ENCODE measurements at places on chromosomes 1 and 21.

GRCh38 chr21:36113647-36114428 is 21.0 kb upstream of the CBR3 start:
- no peak for DNase-seq

GRCh38 chr21:35578831-35579471 is 481.4 kb downstream of the SETD4 start:
- DNase-seq = no peak

DNA sequence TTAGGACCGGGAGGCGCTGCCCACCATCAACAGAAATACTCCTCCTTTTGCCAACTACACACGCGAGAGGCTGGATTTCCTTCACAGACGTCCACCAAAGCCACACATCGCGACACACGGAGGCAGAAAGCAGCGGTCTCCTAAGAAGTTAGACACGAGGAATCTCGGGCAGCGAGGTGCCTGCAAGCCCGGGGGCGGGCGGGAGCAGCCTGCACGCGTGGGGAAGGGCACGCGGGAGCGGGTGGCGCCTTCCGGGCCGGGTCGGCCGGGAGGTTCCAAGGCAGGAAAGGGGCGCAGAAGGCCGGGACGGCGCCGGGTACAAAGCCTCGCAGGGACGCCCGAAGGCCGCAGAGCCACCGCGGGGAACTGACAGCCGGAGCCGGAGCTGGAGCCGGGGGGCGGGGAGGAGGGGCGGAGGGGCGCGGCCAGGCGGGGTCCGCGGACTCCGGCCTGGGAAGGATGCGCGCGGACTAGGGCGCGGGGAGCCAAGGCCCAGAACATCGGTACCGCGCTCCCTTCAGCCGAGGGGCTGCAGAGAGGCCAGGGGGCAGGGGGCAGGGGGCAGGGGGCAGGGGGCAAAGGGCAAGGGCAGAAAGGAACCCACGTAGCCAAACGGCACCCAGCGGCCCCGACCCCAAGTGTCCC is 722 bp downstream of the NPHP4 start:
- peak; percentile 60 for DNase-seq

- no peak for DNase-seq
These were observed 8.3 kb downstream of the ELF3 start for GRCh38 chr1:202018468-202019234.

DNA sequence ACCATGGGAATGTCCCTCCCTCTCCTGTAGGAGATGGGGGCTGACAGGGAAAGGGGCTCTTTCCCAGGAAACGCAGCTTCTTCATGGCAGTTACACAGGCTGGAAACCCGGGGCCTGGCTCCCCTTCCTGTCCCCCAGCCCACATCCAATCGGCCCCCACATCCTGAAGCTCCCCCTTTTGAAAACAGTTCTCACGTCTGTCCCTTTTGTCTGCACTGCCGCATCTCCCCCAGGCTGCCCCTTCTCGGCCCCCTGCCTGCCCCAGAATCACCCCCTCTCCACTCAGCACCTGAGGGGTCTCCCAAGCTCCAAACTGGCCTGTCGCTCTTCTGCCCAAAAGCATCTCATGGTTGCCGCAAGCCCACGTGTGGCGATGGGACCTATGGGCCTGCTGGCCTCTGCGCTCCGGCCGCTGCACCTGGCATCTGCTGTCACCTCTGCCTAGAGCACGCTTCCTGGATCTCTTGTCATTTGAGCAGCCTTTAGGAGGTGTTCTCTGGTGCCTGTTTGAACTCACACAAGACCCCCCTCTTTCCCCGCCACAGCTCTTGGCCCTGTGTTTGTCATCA is 867 bp downstream of the SLC1A7 start:
- no peak for DNase-seq

DNA sequence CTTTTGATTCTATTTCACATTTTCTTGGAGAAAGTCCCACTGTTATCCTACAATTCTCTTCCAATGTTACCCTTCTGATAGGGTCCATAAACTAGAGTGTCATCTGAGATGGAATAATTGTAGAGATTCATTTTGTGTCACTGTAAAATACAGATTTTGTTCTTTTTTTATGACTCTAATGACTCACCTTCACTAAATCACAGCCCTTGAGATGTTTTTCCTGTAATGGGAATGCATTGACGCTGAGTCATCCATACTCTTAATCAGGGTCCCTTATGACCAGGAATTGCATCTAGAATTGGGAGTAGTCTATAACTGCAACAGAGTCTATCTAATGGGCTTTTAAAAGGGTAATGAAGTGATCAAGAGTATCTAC is 315.5 kb downstream of the TGFB2 start:
- DNase-seq = no peak

- no peak for DNase-seq
These were observed 27.6 kb downstream of the IPP start for GRCh38 chr1:45722809-45723208.

DNA sequence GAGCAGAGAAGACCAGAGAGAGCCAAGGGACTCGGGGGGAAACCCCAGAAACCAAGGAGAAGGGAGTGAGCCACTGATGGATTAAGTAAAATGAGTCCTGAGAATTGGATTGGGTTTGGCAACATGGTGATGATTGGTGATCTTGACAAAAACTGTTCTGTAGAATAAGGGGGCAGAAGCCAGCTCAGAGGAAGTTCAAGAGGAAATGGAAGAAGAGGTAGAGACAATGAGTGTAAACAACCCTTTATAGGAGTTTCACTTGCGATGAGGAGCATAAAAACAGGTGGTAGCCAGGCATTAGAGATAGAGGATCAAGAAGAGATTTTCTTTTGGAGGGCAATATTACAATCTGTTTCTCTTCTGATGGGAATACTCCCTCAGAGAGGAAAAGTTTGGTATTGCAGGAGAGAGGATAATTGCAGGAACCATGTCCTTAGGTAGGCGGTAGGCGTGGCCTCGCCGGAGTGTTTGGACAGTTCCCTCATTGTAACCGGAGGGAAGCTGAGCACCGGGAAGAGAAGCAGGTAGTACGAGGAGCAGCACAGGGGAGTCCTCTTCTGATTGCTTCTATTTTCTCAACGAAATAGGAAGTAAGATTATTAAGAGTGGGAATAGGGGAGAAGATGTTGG is 68.4 kb upstream of the TENT5C start:
- no peak for DNase-seq
